ENCODE measurements at places on chromosomes 2 and 18.
A peak's percentile ranks its signal among the peaks of the same experiment; 100 is the strongest.

DNA sequence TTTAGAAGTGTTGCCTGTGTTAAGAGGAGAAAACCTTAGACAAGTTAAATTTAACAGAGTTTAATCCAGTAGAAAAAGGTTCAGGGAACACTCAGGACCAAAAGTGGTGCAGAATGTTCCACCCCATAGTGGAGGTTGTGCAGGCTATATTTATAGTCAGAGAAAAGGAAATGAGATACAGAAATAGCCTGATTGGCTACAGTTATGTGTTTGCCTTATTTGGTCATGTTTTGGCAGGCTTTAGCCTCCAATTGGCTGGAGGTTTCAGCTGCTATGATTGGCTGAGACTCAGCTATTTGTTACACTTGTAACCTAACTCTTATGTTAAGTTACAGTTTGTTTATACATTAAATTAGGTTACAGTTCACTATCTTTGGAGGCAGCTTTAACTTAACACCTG is 4.2 kb downstream of the STAMBP start:
- H3K4me3 ChIP-seq = no peak overlapping the region
- DNase-seq = peak; percentile 70
- no peaks in the 10 kb centered on the region for H3K27me3 ChIP-seq
- peaks cover 2% of the 10 kb centered on the region for H3K36me3 ChIP-seq
- no peak overlapping the region for H3K27ac ChIP-seq

- DNase-seq = no peak
- peak overlapping the region; percentile 91 for H3K4me3 ChIP-seq
- no peaks in the 10 kb centered on the region for H3K27me3 ChIP-seq
- peaks cover 2% of the 10 kb centered on the region for H3K4me1 ChIP-seq
- H3K27ac ChIP-seq = no peak overlapping the region
These were observed 1.8 kb downstream of the STRN start for GRCh38 chr2:36964496-36965058.

- H3K27me3 ChIP-seq = no peaks in the 10 kb centered on the region
- no peak overlapping the region for H3K4me3 ChIP-seq
- no peaks in the 10 kb centered on the region for H3K4me1 ChIP-seq
- DNase-seq = no peak
These were observed 25.6 kb downstream of the ZNF407 start for GRCh38 chr18:74623047-74623816.

GRCh38 chr2:15893689-15894480 is 46.5 kb upstream of the MYCN start:
- no peaks in the 10 kb centered on the region for H3K27me3 ChIP-seq
- H3K36me3 ChIP-seq = no peaks in the 10 kb centered on the region

GRCh38 chr18:79554321-79554720 is 125.3 kb upstream of the CTDP1 start:
- no peaks in the 10 kb centered on the region for H3K4me1 ChIP-seq
- H3K4me3 ChIP-seq = no peak overlapping the region
- no peak for DNase-seq
- H3K36me3 ChIP-seq = no peaks in the 10 kb centered on the region

DNA sequence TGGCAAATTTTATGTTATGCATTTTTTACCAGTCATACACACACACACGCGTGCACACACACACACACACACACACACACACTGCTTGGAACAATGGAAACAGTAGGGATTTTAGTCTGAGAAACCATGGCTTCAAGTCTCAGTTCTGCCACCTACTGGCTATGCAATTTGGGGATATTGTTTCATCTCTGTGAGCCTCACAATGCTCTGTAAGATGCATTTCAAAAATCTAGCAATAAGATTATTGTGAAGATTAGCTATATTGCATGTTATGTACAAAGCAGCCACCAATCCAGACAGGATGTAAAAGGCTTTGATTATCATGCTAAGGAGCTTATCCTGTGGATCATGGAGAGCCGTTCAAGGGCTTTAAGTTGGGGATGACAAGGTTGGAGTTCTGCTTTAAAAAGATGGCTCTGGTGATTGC is 401.4 kb downstream of the NBAS start:
- H3K36me3 ChIP-seq = no peaks in the 10 kb centered on the region
- peak; percentile 63 for DNase-seq
- H3K4me1 ChIP-seq = no peaks in the 10 kb centered on the region
- no peaks in the 10 kb centered on the region for H3K27me3 ChIP-seq

GRCh38 chr2:194380011-194380410 is 1277.0 kb upstream of the SLC39A10 start:
- H3K27ac ChIP-seq = no peak overlapping the region
- H3K4me3 ChIP-seq = no peak overlapping the region
- no peak for DNase-seq
- no peaks in the 10 kb centered on the region for H3K27me3 ChIP-seq

DNA sequence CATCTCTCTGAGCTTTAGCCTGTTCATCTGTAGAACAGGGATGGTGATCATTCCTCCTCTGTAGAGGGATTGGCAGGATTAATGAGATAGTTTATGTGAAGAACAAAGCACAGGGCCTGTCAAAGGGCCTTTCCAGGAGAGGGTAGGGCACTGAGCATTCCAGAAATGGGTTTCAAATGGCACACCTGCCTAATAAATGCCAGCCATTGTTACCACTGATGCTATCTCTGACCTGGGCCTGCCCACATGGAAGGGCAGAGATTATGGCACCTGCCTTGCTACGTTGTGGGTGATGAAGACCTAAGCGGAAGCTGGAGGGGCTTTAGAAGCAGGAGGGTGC is 31.0 kb upstream of the GMPPA start:
- peaks cover 7% of the 10 kb centered on the region for H3K4me1 ChIP-seq
- H3K4me3 ChIP-seq = no peak overlapping the region

GRCh38 chr2:36389091-36389564 is 33.5 kb downstream of the CRIM1 start:
- H3K36me3 ChIP-seq = peaks cover 2% of the 10 kb centered on the region
- H3K4me3 ChIP-seq = peak overlapping the region; percentile 23
- H3K4me1 ChIP-seq = peaks cover 25% of the 10 kb centered on the region
- H3K27ac ChIP-seq = peak overlapping the region; percentile 20
- DNase-seq = peak; percentile 54

GRCh38 chr2:231732604-231733003 is 24.3 kb downstream of the PTMA start:
- DNase-seq = no peak
- H3K4me3 ChIP-seq = no peak overlapping the region
- no peak overlapping the region for H3K27ac ChIP-seq
- H3K4me1 ChIP-seq = no peaks in the 10 kb centered on the region
- no peaks in the 10 kb centered on the region for H3K27me3 ChIP-seq

- no peaks in the 10 kb centered on the region for H3K27me3 ChIP-seq
- no peak for DNase-seq
- no peak overlapping the region for H3K4me3 ChIP-seq
- H3K27ac ChIP-seq = no peak overlapping the region
These were observed 53.0 kb downstream of the ICOS start for GRCh38 chr2:203989521-203989920.

GRCh38 chr18:56977309-56977708 is 169.6 kb upstream of the BOD1L2 start:
- H3K4me1 ChIP-seq = no peaks in the 10 kb centered on the region
- H3K27ac ChIP-seq = no peak overlapping the region
- no peaks in the 10 kb centered on the region for H3K36me3 ChIP-seq
- DNase-seq = no peak
- no peak overlapping the region for H3K4me3 ChIP-seq

DNA sequence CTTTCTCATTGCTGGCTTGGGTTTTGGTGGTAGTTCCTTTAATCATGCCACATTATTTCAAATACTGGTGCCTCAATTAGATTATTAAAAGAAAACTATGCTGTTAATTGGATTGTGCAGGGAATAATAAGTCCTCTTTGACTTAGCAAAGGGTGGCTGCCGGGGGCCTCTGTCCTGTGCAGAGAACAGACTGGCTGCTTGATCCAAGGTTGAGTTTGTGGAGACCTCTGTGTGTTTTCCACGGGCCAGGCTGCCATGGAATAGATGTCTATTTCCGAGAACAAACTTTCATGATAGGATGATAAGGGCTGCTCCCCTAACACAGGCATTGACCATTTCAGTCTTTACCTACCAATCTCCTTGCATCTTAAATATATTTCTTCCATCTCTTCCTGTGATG is 30.4 kb upstream of the OTOS start:
- DNase-seq = no peak
- H3K27me3 ChIP-seq = peaks cover 9% of the 10 kb centered on the region
- H3K4me3 ChIP-seq = no peak overlapping the region
- no peak overlapping the region for H3K27ac ChIP-seq

DNA sequence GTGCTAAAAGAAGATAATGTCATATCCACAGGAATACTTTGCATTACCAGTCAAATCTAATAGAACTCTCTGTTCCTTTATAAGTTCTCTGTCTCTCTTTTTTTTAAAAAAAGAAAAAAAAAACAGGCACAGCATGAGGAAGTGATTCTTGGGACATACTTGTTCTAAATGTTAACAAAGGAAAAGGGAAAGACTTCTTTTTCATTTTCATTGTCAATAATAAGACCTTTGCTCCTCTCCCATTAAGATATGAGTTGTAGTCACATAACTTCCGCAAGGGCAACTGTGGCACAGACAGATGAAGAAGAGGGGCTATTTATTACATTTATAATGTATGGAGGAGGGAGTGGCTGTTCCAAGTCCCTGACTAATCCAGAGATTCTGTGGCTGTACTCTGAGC is 4.7 kb downstream of the CD302 start:
- no peak for DNase-seq
- no peak overlapping the region for H3K27ac ChIP-seq
- H3K36me3 ChIP-seq = no peaks in the 10 kb centered on the region

DNA sequence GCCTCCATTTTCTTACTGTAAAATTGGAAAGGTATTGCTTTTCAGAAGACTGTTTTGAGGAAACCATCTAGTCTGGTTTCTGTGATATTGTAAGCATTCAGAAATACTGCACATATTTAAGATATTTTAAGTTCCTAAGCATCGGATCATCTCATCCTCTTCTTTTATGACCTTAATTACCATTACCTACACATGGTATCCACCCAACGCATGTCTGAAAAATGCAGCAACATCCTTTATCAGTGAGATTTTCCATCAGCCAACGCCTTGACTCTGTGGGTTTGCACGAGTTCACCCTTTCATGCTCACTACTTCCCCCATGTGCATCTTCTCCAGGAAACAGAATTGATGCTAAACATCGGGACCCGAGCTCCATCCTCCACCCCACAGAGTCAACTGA is 84.3 kb downstream of the COL4A4 start:
- no peaks in the 10 kb centered on the region for H3K36me3 ChIP-seq
- H3K4me1 ChIP-seq = no peaks in the 10 kb centered on the region
- H3K27ac ChIP-seq = no peak overlapping the region
- DNase-seq = peak; percentile 33
- H3K27me3 ChIP-seq = no peaks in the 10 kb centered on the region
- H3K4me3 ChIP-seq = no peak overlapping the region

- no peak overlapping the region for H3K4me3 ChIP-seq
- DNase-seq = no peak
- no peaks in the 10 kb centered on the region for H3K27me3 ChIP-seq
- no peaks in the 10 kb centered on the region for H3K36me3 ChIP-seq
- H3K4me1 ChIP-seq = no peaks in the 10 kb centered on the region
- no peak overlapping the region for H3K27ac ChIP-seq
These were observed 22.1 kb downstream of the GCKR start for GRCh38 chr2:27518782-27519113.

DNA sequence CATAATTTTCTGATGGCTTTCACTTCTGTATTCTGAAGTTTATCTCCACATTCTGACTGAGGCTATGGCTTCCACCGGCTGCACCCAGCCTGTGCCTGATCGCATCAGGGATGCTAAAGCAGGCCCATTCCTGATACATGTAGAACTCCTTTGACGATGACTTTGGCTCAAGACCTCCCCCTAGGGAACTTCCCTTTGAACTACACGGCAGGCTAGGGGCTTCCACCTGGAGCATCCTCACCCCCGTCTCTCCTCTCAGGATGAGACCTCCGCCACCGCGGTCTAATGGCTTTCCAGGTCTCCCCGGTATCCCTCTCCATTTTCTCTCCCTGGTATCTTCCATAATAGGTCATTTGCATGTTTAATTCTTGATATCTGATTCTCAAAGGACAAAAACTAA is 214.9 kb upstream of the CHST9 start:
- H3K27ac ChIP-seq = no peak overlapping the region
- H3K4me3 ChIP-seq = no peak overlapping the region
- no peak for DNase-seq
- no peaks in the 10 kb centered on the region for H3K4me1 ChIP-seq
- no peaks in the 10 kb centered on the region for H3K36me3 ChIP-seq

Data from fibroblast of lung (primary cell).